ENCODE measurements at places on chromosomes 12 and 14. TPM values are rescaled to one million over a fixed set of nuclear protein-coding genes. Genes with fewer than 3 reads are reported as not detected.

MTRFR gene
- 7.9 TPM for total RNA-seq

KRT74 gene
- not detected for total RNA-seq

PIK3C2G gene
- total RNA-seq, result not detected

TBX5 gene
- total RNA-seq, result 7.2 TPM

TRIM9 gene
- not detected for total RNA-seq

GPR135 gene
- 4.2 TPM for total RNA-seq

IL23A gene
- not detected for total RNA-seq

KRT6A gene
- 25.6 TPM for total RNA-seq

OVCH1 gene
- total RNA-seq, result not detected

CLEC1B gene
- not detected for total RNA-seq

MLH3 gene
- total RNA-seq, result 27.2 TPM

RFX4 gene
- total RNA-seq, result not detected

SRRM4 gene
- total RNA-seq, result not detected

DLST gene
- total RNA-seq, result 99.2 TPM

IL22 gene
- not detected for total RNA-seq

TMEM179 gene
- not detected for total RNA-seq

MUCL1 gene
- total RNA-seq, result not detected

ABCC9 gene
- total RNA-seq, result 0.22 TPM

CLEC4A gene
- total RNA-seq, result 0.22 TPM

KRT76 gene
- total RNA-seq, result not detected

ARHGDIB gene
- total RNA-seq, result 46.7 TPM

IFT81 gene
- 16.3 TPM for total RNA-seq

KLRG1 gene
- total RNA-seq, result 0.29 TPM

DHRS2 gene
- total RNA-seq, result not detected

NPFF gene
- not detected for total RNA-seq

TSPAN8 gene
- total RNA-seq, result not detected

KRT71 gene
- not detected for total RNA-seq

TMEM233 gene
- not detected for total RNA-seq

C12orf50 gene
- not detected for total RNA-seq

KRT72 gene
- total RNA-seq, result not detected
